GM12864 (cell line): ENCODE measurements at places on chromosomes 7 and 10.
A peak's percentile ranks its signal among the peaks of the same experiment; 100 is the strongest.

DNA sequence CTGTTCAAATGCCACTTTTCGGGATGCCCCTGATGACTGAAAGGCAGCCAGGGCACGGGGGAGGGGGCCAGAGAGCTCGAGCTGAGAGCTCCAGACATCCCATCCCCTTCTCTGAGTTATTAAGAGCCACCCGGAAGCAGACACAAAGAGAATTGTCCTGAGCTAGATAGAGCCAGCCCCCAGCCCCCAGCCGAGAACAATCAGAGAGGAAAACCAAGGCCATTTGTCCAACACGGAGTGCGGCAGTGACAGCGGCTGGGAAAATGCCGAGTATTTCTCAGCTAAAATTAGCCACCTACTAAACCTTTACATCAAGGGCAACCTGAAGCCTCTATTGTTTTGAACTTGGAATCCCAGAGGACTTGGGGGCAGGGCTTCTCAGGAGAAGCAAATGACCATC is 51.0 kb downstream of the UNC5B start:
- no peak for DNase-seq

DNA sequence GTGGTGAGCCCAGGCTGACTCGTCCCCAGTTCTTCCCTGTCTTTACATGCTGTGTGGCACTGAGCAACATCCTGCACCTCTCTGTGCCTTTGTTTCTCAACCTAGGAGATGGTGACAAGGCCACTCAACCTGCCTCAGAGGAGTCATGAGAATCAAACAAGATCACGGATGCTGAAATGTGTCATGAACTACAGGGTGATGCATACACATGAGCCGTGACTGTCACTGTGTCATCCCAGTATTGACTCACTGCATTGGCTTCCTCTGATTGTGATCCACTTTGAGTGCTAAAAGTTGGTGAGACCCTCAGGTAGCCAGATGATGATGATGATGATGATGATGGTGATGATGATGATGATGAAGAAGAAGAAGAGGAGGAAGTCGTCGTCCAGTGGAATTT is 11.5 kb downstream of the C10orf71 start:
- no peak for DNase-seq

GRCh38 chr10:72320676-72321247 is 34.0 kb downstream of the DNAJB12 start:
- DNase-seq, result peak; percentile 93

DNA sequence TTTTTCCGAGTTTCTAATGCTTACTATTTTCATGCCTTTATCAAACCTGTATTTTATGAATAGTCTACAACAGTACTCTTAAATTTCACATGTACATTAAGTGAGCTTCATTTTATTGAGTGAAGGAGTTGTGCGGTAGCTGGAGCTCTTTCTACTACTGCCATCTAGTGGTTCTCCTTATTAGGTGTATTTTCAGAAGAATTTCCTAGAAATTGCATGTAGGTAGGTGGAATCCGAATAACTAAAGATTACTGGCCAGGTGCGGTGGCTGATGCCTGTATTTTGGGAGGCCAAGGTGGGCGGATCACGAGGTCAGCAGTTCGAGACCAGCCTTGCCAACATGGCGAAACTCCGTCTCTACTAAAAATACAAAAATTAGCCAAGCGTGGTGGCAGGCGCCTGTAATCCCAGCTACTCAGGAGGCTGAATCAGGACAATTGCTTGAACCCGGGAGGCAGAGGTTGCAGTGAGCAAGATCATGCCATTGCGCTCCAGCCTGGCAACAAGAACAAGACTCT is 38.3 kb downstream of the LRRC72 start:
- DNase-seq, result no peak

DNA sequence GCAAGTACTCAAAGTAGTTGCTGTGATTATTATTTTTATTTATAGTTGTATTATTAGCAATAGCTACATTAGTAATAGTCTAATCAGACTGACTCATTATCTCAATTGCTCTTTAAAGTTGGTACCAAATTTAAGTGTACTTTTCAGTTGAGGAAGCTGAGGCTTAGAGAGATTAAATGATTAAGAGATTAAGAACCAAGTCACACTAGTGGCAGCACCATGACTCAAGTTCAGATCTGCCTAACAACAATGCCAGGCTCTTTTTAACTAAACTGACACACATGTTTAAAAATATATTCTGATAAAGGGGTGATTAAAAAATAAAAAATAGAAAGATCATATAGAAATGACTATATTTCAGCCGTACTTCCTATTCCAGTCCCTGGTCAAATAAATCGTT is 42.0 kb downstream of the FZD1 start:
- DNase-seq, result no peak

- no peak for DNase-seq
Observed at GRCh38 chr7:22551768-22552513, 52.0 kb upstream of the STEAP1B start.
